ENCODE measurements at places on chromosomes 11 and 22.

DNA sequence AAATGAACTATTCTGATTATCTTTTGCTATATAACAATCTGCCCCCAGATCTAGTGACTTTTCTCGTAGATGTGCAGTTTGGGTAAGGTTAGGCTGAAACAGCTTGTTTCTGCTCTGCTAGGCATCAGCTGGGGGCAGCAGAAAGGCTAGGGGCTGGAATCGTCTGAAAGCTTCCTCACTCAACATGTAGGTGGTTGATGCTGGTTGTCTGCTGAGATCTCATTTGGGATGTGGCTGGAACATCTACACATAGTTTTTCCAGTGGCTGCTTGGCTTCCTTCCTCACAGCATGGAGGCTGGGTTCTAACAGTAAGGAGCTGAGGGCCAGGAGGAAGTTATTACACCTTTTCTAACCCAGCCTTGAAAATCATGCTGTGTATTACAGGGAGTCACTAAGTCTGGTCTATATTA, 30.2 kb downstream of the USP47 start:
- no peak for DNase-seq

DNA sequence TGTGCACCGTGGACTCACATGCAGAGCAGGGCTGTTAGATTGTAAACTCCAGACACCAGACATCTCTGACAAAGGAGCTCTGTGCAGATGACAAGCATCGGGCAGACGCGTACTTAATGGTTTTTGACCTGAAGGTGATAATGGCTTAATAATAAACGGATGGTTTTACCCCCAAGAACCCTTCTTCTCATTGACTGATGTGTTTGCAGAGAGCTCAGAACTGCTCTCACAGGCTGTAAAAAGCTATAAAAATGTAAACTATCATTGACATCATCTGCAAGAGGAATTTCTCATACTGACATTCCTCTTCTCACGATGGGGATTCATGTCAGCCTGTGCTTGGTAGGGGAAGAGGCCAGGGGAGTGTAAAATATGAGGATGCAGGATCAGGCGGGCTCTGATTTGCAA, 8.6 kb upstream of the ARHGAP8 start:
- no peak for DNase-seq

DNA sequence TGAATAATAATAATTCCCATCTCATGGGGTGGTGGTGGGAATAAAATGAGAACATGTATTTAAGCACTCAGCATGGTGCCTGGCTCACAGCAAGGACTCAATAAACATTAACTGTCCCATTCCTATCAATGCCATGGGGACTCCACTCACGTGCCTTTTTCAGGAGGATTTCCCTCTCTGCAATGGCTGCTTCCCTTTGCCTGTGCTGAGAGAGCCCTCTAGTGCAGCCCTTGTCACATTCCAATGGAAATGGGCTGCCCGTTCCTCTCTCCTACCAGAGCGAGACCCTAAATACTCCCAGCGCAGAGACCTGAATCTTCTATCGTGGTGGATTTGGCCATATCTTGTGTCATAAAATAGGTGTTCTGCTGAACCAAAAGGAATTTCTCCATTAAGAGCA, 621.5 kb upstream of the B3GAT1 start:
- DNase-seq, result peak; percentile 34

- DNase-seq, result no peak
Observed at GRCh38 chr11:45385844-45386243, 99.7 kb upstream of the SYT13 start.

DNA sequence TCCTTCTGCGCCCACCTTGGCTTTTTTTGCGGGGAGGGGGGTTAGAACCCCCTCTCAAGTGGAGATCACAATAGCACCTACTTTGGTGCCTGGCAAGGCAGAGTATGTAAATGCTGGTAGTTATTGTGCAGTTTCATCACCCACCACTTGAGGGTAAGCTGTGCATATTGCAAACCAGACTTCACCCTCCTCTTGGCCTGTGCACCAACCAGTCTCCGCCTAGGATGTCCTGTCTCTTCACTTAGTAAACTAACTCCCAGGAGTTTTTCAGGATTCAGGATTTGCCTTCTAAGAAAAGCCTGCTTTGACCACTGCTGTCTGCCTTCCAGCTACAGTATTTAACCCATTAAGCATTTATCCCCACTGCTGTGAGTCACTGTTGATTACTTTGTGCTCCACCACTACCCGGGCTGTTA, 2.0 kb upstream of the UBXN1 start:
- DNase-seq, result no peak

GRCh38 chr11:75949023-75949672, 134.1 kb downstream of the UVRAG start:
- DNase-seq, result peak; percentile 58

GRCh38 chr11:11973866-11974265, 34.6 kb downstream of the DKK3 start:
- no peak for DNase-seq

Data from hindlimb muscle (tissue), 1 donor.